ENCODE measurements at places on chromosomes 7 and 10.
A peak's percentile ranks its signal among the peaks of the same experiment; 100 is the strongest.

DNA sequence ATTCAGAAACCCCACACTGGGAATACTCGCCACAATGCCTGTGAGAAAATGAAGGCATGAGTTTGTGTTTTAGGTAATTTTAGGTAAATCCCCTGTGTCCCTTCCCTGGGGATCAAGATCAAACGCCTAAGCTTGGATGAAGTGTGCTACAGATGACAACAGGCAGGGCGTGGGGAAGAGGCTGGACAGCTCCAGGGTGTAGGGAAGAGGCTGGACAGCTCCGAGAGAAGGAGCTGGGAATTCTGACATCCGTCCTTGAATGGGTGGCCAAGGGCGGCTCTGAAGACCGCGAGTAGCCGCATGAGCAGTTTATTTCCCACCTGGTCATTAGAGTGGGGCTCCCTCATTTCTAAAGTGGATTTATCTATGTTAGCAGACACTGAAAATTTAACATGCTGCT is 109.7 kb downstream of the RAMP3 start:
- DNase-seq: no peak

GRCh38 chr10:110923856-110924493 is 4.6 kb downstream of the SHOC2 start:
- no peak for DNase-seq

- no peak for DNase-seq
Measured at GRCh38 chr7:105079348-105079747, 65.3 kb downstream of the KMT2E start.

DNA sequence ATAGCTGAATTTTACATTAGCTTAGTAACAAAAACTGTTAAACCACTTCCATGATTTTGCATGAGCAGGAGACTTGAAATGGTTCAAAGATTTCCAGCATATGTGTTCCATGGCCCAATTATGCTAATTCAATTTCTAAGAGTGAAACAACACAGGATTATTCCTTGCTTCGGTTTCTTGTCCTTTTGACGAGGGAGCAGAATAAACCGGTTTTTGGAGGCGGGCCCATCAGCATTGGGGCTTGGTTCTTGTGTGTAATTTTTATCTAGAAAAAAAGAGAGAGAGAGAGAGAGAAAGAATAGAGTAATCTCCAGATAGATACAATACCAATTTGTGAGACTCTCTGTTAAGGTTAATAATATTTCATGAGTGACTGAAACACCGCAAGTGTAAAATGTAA is 159.5 kb upstream of the ETV1 start:
- no peak for DNase-seq

GRCh38 chr7:126411032-126411820 is 841.5 kb downstream of the GRM8 start:
- no peak for DNase-seq

DNA sequence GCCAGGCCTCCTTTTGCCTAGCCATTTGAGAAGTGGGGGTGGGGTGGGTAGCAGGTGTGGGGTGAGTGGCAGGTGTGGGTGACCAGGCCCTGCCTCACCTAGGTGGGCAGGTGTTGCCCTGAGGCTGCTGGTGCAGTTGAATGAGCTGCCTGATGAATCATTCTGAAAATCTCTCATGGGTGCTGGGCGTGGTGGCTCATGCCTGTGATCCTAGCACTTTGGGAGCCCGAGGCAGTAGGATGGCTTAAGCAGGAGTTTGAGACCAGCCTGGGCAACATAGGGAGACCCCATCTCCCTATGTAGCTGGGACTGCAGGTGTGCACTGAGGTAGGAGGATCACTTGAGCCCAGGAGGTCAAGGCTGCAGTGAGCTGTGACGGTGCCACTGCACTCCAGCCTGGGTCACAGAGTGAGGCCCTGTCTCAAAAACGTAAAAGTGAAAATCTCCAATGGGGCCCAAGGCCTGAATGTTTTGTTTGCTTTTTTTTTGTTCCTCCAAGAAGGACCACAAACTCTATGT is 17.7 kb downstream of the TSPAN14 start:
- DNase-seq: peak; percentile 56

DNA sequence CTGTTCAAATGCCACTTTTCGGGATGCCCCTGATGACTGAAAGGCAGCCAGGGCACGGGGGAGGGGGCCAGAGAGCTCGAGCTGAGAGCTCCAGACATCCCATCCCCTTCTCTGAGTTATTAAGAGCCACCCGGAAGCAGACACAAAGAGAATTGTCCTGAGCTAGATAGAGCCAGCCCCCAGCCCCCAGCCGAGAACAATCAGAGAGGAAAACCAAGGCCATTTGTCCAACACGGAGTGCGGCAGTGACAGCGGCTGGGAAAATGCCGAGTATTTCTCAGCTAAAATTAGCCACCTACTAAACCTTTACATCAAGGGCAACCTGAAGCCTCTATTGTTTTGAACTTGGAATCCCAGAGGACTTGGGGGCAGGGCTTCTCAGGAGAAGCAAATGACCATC is 51.0 kb downstream of the UNC5B start:
- DNase-seq: no peak

GRCh38 chr10:68981074-68981473 is 7.5 kb upstream of the KIFBP start:
- DNase-seq: no peak

DNA sequence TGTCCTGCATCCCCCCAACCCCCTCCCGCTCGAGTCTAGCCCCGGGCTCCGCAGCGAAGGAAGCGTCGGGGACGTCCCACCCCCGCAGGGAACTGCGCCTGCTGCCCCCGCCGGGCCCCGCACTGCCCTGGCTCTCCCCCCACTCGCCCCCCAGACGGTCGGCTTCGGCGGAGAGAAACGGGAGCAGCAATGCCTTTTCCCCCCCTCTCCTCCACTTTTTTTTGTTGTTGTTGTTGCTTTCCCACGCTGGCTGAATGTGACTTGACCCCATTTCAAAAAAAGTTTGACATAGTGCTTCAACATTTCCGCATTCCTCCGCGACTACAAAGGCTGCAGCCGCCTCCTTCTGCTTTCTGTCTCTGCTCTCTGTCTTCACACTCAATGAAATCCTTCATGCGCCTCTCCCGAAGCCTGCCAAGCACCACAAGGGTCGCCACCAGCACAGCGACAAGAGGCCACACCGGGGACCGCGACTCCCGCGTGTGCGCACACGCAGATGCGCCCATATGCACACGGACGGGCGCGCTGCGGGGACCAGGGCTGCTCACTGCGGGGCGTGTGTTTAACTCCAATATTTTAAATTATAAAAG is 1.0 kb downstream of the CDK6 start:
- peak; percentile 44 for DNase-seq

GRCh38 chr7:156002362-156003066 is 190.3 kb upstream of the SHH start:
- DNase-seq: no peak

DNA sequence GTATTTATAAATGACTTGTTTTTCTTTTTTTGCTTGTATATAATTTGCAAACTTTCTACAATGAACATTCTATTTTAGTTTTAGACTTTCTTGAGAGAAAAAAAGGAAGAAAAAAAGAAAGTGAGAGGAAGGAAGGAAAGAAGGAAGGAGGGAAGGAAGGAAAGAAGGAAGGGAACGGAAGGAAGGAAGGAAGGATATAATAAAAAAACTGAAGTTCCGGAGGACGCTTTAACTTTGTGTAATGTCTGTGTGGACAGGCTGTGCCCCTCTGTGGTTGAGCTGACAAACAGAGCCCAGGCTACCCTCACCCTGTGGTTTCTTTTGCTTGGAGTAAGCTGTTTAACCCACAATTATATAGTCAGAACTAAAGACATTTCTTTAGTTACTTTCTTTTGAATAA is 108.7 kb downstream of the SEMA3D start:
- no peak for DNase-seq

DNA sequence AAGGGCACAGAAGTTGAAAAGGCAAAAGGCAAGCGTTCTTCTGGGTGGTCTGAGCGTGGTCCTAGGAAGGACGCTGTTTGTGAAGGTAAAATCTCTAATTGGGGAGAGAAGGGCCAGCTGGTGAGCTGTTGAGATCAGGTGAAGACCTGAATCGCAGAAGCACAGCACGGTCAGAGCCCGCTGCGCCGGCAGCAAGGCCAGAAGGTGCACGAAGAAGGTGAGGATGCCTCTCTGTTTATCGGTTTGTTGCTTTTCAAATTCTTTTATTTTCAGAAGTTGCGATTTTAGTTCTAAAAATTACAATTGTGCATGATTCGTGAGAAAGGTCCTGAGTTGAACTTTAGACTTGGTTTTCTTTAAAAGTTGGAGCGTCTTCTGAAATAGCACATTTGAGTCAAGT is 247.8 kb upstream of the FOXK1 start:
- no peak for DNase-seq
